OCI-LY7 (cell line): ENCODE measurements at places on chromosomes 4 and X.

- no peak for DNase-seq
These were observed 208.3 kb upstream of the JADE1 start for GRCh38 chr4:128600996-128601871.

DNA sequence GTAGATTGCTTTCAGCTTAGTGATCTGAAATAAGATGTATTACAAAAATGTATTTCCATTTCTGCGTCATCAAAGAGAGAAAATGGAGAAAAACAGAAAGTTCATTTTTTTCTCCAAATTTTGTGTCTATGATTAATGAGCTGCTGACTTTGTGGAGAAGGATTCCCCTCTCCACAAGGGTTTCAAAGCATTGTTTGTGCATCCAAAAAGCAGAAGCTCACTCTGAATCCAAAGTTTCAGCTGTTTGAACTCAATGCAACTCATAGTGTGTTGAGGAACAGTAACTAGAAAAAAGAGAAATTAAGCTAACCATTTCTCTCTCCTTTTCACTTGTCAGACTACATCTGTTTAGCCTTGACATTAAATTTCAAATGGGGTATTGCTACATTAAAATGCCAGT is 62.9 kb upstream of the SLC7A11 start:
- DNase-seq, result no peak

GRCh38 chr4:167088115-167088514 is 146.2 kb downstream of the SPOCK3 start:
- DNase-seq, result no peak

- DNase-seq, result no peak
These were observed 2.7 kb downstream of the L1CAM start for GRCh38 chrX:153883163-153883843.

DNA sequence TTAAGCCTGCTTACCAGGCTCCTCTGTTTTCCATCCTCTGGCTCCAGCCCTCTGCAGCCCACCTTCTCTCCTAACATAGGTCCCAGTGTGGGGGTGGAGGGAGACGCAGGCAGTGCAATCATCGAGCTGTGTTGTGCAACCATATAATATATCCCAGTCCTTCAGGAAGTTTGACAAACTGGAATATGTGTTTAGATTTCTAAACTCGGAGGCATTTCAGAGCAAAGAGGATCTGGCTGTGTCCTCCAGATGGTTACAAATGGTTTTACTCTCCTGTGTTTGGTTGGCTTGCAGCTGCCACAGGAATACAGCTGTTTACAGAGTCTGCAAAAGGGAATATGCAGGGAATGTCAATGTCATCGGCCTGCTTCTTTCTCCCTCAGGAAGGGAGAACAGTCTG is 195.3 kb upstream of the LNX1 start:
- DNase-seq, result no peak

GRCh38 chr4:52241916-52242315 is 190.8 kb downstream of the SPATA18 start:
- no peak for DNase-seq

GRCh38 chr4:1298461-1298860 is 8.8 kb downstream of the MAEA start:
- DNase-seq, result no peak

DNA sequence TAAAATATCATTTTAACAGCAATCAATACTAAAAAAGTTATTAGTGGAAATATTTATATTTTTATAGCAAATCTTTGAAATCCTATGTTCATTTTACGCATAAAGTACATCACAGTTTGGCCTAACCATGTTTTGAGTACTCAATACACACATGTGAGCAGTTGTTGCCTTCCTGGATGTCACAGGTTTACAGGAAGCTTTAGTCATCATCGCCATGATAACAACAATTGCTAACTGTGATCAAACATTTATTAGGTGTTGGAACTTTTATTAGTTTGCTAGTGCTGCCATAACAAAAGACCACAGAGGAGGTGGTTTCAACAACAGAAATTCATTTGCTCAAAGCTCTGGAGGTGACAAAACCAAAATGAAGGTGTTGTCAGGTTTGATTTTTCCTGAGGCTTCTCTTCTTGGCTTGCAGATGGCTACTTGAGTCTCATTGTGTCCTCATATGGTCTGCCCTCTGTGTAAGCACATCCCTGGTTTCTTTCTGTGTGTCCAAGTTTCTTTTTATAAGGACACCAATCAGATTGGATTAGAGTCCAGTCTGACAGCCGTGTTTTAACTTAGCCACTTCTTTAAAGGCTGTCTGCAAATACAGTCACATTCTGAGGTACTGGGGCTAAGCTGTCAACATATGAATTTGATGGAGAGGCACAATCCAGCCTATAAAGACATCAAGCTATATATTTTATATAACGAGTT is 43.1 kb upstream of the BOD1L1 start:
- DNase-seq, result no peak

GRCh38 chr4:183790661-183791060 is 114.4 kb upstream of the STOX2 start:
- no peak for DNase-seq

- DNase-seq, result no peak
These were observed 19.3 kb downstream of the DHX15 start for GRCh38 chr4:24565054-24565453.

GRCh38 chrX:154030266-154030665 is 10.6 kb upstream of the IRAK1 start:
- no peak for DNase-seq

DNA sequence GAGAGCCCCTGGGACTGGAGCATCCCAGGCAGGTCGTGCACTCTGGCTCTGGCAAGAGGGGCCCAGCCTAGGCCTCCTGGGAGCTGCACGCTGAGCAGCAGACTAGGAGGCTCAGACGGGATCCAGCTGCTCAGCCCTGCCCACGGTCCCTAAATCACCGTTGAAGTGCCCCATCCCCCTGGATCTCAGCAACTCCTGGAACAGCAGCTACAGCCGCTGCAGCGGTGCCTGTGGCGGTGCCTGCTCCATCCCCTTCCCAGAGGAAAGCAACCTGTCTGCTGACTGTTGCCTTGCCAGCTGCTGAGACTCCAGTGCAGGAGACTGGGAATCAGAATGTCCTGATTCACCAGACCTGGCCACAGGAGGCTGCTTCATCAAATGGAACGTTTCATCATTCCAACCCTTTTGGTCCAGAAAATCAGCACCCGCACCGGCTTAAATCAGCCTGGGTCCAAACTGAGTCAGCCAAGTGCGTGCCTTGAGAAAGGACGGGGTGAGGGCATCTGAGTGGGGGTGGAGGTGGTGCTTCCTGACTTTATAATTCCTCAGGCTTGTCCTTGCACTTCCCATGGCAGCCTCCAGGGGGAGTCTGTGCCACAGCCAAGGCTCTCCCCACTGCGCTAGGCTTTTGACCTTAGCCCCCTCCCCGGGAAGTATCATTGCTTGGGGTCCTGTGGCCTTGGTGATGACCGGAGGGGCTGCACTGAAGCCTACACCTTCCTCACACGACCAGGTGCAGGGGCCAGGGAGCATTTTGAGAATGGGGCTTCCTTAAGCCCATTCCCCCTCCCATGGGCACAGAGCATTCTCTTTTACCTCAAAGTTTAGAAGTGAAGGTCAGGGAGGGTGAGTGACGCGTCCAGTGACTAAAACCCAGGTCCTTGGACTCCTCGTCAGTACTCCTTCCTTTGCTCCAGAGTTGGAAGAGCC is 6.5 kb downstream of the ZNF185 start:
- DNase-seq, result peak; percentile 36

DNA sequence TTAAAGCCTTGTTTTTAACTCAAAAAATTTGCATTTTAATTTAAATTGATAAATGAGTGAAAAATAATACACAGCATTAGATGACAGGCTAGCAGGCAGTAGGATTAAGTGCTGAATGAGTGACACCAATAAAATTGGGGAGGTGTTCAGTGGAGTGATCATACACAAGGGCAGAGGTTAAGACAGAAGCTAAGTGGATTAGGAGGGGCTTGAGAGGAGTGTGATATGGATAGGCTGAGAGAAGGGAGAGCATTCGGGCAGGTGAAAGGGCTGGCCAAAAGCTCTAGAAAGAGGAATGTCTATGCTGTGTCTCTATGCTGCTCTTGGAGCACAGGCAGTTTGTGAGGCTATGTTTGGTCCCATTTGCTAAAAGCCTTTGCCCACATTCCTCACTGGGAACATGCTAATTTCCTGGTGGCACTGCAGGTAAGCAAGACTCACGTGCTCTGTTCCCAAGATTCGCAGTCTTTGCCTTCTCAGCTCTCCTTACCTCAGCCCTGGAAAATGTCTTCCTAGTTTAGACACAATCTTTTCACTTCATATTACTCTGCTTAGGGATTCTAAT is 52.8 kb upstream of the CCSER1 start:
- no peak for DNase-seq

DNA sequence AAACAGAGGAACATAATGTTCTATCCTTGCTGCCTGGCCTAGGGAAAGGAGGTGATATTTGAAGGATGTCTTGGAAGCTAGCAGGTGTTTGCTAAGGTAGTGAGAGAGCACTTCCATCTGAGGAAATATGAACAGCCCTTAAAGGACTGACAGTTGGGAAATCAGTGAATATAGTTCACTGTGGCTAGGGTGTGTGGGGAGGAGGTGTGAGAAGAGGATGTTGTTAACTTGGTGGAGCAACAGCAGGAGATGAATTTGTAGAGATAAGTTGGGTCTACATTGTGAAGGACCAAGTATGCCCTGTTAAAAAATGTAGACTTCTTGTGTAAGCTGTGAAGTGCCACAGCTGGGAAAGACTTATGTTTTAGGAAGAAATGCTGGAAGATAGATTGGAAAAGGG is 25.5 kb downstream of the TBC1D19 start:
- DNase-seq, result no peak

GRCh38 chr4:158993891-158994290 is 109.0 kb upstream of the RAPGEF2 start:
- no peak for DNase-seq

- no peak for DNase-seq
These were observed 27.3 kb upstream of the ACSL4 start for GRCh38 chrX:109760209-109760921.

GRCh38 chrX:115047715-115048114 is 30.3 kb upstream of the IL13RA2 start:
- no peak for DNase-seq

- DNase-seq, result no peak
These were observed 94.6 kb upstream of the GALNT7 start for GRCh38 chr4:173073939-173074500.

DNA sequence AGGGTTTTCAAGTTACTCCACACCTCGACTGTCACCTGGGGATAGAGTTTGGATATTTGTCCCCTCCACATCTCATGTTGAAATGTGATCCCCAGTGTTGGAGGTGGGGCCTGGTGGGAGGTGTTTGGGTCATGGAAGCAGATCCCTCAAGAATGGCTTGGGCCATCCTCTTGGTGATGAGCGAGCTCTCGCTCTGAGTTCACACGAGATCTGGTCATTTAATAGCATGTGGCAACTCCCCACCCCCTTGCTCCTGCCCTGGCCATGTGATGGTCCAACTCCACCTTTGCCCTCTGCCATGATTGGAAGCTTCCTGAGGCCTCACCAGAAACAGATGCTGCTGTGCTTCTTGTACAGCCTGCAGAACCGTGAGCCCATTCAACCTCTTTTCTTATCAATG is 8.3 kb downstream of the CTAG1A start:
- no peak for DNase-seq

GRCh38 chr4:87913896-87914295 is 61.6 kb upstream of the SPP1 start:
- DNase-seq, result no peak

DNA sequence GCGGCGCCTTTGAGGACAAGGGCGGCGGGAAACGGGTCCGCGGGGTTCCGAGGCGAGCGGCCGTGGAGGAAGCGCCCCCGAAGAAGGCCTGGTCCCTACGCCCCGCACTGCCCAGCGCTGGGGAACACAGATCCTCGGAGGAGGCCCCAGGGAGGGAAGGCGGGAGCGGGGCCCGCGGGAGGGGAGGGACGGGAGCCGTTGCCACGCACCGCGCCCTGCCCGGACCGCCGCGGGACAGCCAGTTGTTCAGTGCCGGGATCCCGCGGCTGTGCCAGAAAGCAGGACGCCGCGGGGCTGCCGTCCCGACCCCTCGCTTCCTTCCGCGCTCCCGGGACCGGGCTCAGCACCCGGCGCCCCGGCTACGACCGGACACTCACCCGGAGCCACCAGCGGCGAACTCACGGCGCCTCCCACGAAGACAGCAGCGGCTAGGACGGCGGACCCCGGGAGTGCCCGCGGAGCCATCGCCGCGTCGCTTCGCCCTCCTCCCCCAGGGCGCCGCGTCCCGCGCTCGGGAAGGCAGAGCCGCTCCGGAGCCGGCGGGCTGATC is 278 bp downstream of the RELL1 start:
- DNase-seq, result peak; percentile 65

- peak; percentile 86 for DNase-seq
These were observed 109.3 kb downstream of the AFF2 start for GRCh38 chrX:148609515-148610327.

DNA sequence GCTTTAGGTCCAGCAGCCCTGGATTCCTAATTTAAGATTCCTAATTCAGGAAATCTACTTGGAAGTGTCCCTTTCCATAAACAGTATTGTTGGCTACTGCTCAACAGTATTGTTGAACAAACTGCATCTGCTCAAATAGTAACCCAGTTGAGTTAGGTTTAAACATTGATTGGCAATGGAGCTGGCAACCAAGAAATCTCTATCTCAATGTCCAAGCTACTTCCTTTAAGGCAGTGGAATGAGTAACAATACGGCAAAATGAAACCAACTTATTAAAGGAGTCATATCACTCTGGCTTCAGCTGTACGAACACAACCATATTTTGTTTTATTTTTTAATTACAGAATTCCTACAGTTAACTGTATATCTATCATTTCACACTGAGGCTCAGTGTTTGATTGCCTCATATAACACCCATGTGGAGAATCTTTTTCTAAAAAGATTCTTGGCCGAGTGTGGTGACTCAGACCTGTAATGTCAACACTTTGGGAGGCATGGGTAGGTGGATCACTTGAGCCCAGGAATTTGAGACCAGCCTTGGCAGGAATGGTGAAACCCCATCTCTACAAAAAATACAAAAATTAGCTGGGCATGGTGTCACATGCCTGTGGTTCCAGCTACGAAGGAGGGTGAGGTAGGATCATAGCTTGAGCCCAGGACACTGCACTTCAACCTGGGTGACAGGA is 71.7 kb upstream of the IL13RA1 start:
- DNase-seq, result no peak

GRCh38 chr4:3530051-3530450 is 2.2 kb downstream of the LRPAP1 start:
- DNase-seq, result no peak

DNA sequence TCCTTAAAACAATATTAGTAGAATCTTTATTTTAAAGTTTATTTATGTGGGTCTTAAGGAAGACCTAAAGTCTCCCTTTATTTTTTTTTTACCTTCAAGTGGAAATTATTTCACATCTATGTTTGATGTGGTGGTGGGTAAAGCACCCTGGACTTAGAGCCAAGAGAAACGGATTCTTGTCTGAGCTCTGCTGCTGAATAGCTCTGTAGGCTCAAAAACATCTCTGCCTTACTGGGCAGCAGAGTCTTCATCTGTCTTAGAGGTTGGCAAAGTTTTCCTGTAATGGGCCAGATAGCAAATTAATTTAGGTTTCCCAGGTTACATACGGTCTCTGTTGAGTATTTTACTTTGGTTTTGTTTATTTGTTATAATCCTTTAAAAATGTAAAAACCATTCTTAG is 136.5 kb downstream of the CEP135 start:
- no peak for DNase-seq

GRCh38 chrX:97547877-97548578 is 664.3 kb downstream of the RPA4 start:
- DNase-seq, result no peak
